ENCODE measurements at places on chromosomes 3 and 15. TPM values are rescaled to one million over a fixed set of nuclear protein-coding genes. Genes with fewer than 3 reads are reported as not detected.
A peak's percentile ranks its signal among the peaks of the same experiment; 100 is the strongest.

SQOR gene
- total RNA-seq: 2.9 TPM

GDPGP1 gene
- 4.9 TPM for total RNA-seq

SCG5 gene
- 136 TPM for total RNA-seq

SYNPR gene
- 119 TPM for total RNA-seq

CSTA gene
- not detected for total RNA-seq

CD80 gene
- total RNA-seq: not detected

TMEM108 gene
- 18.3 TPM for total RNA-seq

IL20RB gene
- total RNA-seq: 0.82 TPM

CLCN2 gene
- total RNA-seq: 7.3 TPM

RYR3 gene
- total RNA-seq: 21.2 TPM

LRRN1 gene
- total RNA-seq: 24.9 TPM

GRCh38 chr15:69812861-69813261 is 284.9 kb downstream of the TLE3 start:
- DNase-seq: no peak

DNA sequence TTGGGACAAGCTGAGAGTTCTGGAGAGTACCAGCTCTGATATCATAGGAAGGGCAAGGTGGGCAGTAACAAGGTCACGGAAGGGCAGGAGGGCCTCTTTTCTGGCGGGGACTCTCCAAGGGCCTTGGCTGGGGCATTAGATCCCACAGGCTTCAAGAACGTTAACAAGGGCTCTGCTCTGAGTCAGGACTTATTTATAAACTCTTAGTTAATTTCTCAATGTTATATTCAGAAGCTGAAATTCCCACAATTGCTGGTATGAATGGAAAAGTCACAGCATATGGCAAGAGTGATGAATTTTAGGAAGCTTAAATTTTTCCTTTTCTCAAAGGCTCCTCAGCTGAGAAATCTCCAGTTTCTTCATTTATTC is 320.2 kb upstream of the TBC1D5 start:
- no peak for DNase-seq

DNA sequence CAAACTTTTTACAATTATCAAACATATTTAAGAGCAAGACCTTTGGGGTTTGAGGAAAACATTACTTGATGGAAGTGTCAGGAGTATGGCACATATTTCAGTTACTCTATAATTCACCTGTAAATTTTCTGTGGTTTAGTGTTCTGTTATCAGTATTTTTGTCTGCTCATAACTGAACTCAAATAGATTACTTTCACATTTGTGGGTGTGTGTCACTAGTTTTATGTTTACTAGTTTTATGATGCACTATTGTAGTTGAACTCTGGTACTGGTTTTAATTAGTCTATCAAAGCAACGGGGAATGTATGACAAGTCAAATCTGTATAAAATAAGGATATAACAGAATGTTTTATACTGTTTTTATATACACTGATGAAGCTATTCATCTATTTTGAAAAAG is 27.2 kb downstream of the OXSM start:
- DNase-seq: no peak

GRCh38 chr15:59352189-59352588 is 20.5 kb downstream of the MYO1E start:
- no peak for DNase-seq

DNA sequence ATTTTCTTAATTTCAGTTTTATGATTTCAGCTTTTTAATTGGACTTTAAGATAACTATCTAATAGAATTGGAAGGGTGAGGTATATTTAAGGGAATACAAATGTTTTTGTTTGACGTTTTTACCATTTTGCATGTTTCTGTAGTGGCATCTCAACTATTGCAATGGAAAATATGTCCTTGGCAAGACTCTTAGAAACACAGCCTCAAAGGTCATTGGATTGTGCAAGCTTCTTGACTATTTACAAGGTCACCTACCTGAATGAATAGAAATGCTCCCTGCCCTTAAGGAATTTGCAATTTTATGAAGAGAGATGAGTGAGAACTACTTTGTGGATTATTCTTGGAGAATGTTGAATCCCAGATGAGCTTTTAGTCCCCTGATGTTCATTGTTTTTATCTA is 43.1 kb downstream of the ITPR1 start:
- no peak for DNase-seq

DNA sequence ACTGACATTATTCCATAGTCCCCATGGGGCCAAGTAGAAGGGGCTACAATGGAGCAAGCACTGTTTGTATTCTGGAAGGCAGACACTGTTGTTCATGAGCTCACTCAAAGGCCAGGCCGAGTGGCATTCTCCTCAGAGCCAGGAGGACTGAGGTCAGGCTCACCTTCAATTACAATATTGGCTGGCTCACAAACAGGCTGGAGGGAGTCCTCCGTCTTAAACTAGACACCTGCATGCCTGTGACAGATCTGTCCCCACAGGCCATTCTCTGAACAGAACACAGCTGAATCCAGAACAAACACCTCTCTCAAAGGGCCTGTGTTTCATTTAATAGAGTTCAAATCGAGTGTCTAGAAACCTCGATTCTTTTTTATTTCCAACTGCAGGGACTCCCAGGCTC is 347.4 kb upstream of the PPP2R3A start:
- DNase-seq: no peak

DNA sequence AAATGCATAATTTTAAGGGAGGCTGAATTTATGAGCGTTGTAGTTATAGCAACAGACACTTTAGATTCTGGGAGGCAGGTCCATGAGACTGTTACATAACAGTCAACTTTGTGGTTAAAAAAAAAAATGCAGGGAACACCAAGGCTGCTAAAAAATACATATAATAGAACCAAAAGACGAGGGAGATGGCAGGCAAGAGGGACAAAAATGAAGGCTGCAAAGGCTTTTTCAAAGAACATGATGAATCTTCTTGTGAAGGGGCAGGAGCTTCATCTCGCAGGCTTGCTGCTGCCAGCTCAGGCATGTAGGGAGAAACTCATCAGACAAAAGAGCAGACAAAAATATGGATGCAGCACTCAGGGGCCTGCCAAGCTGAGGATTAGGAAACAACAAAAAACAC is 243.9 kb downstream of the SHQ1 start:
- no peak for DNase-seq

- DNase-seq: no peak
Observed at GRCh38 chr3:185727873-185728272, 97.0 kb downstream of the IGF2BP2 start.

GRCh38 chr3:195587824-195588223 is 4.1 kb upstream of the APOD start:
- no peak for DNase-seq

GRCh38 chr3:74049444-74049843 is 424.7 kb upstream of the PDZRN3 start:
- no peak for DNase-seq

DNA sequence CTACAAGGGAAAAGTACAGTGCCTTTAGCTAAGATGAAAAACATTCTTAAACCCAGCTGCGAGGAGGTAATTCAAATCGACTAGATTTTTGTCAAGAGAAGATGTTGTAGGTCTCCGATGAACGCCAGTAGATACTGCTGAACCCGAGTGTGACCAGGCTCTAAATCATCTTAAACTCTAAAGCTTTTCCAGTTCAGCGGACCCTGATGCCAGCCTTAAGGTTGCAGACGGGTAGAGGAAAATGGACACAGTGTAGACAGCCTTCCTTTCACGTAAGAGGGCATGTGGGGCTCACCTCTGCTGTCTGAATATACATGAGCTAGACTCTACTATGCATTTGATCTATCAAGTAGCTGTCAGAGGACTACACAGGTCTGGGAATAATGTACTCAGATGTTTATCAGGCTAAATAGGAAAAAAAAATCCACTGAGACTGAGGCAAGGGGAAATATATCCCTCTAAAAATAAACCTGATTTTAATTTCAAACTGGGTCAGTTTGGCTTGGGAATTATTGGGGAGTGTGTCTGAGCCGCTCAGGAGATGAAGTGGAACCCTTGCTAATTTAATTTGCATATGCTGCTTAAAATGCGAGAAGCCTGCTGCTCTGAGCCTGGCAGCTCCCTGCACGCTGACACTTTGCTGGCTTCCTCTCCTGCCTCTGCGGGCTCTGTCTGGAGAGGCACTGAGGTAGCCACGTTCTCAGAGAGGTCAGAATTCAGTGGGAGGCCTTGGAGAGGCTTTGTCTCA is 151.9 kb downstream of the CADPS start:
- DNase-seq: no peak

DNA sequence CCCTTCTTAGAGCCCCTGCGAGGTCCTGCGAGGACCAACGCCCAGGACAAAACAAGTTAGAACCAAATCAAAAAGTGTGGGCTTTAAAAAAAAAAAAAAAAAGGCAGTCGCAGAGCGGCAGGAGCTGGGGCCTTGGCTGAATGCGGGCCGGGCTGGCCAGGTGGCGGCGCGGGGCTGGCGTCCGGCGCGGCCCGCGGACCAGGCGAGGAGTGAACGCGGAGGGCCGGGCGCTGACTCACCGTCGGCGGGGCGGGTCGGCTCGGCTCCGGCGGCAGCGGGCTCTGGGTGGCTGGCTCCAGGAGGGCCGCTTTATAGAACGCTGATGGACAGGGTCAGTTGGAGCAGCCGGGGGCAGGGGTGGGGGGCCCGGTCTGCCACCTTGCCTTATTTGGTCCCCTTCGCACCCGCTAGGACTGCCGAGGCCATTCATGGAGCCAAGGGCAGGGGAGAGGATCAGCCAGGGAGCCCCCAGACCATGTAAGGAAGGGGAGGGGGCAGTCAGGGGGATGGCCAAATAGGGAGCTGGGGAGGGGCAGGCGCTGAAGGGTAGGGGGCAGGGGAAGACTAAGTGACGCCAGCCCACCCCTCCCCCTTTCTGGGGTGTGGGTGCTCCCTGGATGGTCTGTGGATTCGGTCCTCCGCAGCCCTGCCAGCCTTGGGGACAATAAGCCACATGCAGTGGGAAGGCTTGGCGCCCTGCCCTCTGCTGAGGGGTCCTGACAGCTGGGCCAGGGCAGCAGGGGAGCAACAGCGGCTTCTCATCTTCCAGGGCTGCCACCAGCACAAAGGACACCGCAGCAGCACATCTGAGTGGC is at the start of gene ACTC1:
Gene ACTC1 (minus strand): TSS at position 283 of the 815 bp plus-strand sequence. CDS start 741 bp downstream, outside the sequence.
- DNase-seq: peak; percentile 69

- no peak for DNase-seq
Observed at GRCh38 chr3:43176666-43177065, 70.8 kb upstream of the POMGNT2 start.

GRCh38 chr15:67834581-67835296 is 5.1 kb downstream of the RNU6-1 start:
- DNase-seq: peak; percentile 23

- DNase-seq: no peak
Observed at GRCh38 chr3:137714551-137714950, 49.6 kb upstream of the SOX14 start.

DNA sequence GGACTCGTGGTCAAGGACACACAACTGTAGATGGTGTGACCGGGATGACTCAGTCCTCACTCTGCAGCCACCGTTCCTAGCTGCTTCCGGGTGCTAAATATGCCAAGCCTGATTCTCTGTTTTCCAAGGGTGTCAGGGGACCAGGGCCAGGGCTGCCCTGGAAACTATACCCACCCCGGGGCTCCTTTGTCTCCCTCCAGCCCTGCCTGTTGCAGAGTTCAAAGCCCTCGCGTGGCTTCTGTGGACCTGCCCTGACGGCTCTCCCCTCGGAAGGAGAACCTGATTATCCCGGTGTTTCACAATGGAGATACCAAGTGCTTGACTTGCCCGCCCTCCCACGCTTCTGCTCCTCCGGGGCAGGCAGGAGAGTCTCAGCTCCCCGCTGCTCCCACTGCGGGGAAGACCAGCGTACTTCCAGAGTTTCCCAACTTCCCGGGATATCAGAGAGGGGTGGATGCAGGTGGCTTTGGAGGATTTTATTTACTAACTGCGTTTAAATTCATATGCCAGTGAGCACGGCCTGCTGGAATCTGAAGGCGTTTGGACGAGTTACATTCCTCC is 125.0 kb downstream of the ASB7 start:
- no peak for DNase-seq

DNA sequence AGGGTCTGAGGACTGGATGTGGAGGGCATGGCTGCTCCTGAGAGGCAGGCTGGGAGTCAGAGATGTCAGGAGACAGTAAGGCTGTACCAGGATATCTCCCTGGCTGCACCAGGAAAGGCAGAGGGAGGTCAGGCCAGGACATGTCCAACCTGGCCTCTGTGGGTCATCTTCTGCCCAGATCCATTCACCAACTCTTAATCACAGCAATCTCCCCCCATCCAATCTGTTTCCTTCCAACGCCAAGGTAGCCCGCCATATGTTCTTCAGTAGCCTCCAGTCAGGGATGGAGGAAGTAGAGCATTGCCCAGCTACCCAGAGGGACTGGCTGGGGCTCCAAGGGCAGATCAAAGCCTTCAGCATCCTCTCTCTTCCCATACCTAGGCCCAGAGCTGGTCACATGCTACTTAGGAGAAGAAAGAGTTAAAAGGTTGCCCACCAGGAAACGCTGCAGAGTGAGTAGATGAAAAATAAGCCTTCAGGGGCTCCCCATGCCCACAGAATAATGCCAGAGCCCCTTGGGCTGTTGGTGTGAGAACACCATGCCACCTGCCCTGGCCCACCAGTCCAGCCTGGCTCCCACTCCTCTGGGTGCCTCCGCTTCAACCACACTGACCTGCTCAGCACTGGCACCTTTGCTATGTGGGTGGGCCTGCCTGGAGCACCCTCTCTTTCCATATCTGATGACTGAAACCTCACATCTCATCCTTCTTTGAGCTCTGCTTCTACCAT is 176.8 kb downstream of the MEGF11 start:
- no peak for DNase-seq

DNA sequence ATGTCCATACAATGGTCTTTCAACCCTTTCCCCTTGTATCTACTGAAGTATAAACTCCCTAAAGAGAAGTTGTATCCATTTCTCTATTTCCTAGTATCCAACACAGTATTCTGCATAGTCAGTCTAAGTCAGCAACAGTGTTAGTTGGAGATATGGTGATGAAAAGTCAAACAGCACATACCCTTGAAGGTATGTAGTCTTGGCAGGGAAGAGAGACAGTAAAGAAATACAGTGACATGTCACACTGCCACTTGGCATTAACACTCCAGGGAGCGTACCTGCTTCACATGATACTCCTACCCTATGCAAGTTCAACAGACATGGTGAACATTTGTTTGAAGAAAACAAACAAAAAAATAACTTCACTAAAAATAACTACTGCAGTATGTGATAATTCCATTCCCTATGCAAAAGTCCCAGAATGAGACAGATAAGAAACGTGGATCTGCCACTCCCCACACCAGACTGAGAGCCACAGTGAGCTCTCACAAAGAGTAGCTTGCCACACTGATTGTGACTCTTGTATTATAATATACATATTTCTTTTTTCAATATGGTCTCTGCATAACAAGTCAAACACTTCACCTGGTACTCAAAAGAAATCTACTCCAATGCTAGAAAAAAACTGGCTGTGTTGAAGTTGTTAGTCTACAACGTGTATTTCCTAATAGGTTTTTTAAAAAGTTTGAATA is 5.9 kb downstream of the PDCD10 start:
- DNase-seq: no peak

GRCh38 chr3:13139471-13140065 is 66.3 kb upstream of the IQSEC1 start:
- DNase-seq: no peak

- DNase-seq: no peak
Observed at GRCh38 chr3:156300929-156301840, 180.8 kb downstream of the KCNAB1 start.

GRCh38 chr3:155064920-155065319 is 15.2 kb upstream of the MME start:
- no peak for DNase-seq
